ENCODE measurements at places on chromosomes 12 and 14. TPM values are rescaled to one million over a fixed set of nuclear protein-coding genes. Genes with fewer than 3 reads are reported as not detected.

AHNAK2 gene
- total RNA-seq: 0.05 TPM

SRRM4 gene
- not detected for total RNA-seq

EMP1 gene
- total RNA-seq: 54.4 TPM

PARPBP gene
- total RNA-seq: 25.9 TPM

FOXN4 gene
- not detected for total RNA-seq

SPX gene
- 0.36 TPM for total RNA-seq

WDR89 gene
- total RNA-seq: 30.4 TPM

NTF3 gene
- total RNA-seq: not detected

KRT78 gene
- total RNA-seq: not detected

EID3 gene
- 4.7 TPM for total RNA-seq

A2ML1 gene
- total RNA-seq: not detected

IKZF4 gene
- total RNA-seq: 15.1 TPM

CEP128 gene
- total RNA-seq: 22.8 TPM

VDR gene
- 156 TPM for total RNA-seq

ZFHX2 gene
- total RNA-seq: 1.4 TPM

SLCO1C1 gene
- total RNA-seq: not detected

CISTR gene
- not detected for total RNA-seq

SIX6 gene
- not detected for total RNA-seq

SPIC gene
- not detected for total RNA-seq

SLC35F4 gene
- not detected for total RNA-seq

SYNE3 gene
- total RNA-seq: 35.3 TPM

TEX52 gene
- not detected for total RNA-seq

COL2A1 gene
- not detected for total RNA-seq

TMTC2 gene
- total RNA-seq: 2.6 TPM

RDH16 gene
- total RNA-seq: 0.46 TPM

PRDM4 gene
- total RNA-seq: 39.0 TPM
